ENCODE measurements at places on chromosomes 13 and 19.
A peak's percentile ranks its signal among the peaks of the same experiment; 100 is the strongest.

DNA sequence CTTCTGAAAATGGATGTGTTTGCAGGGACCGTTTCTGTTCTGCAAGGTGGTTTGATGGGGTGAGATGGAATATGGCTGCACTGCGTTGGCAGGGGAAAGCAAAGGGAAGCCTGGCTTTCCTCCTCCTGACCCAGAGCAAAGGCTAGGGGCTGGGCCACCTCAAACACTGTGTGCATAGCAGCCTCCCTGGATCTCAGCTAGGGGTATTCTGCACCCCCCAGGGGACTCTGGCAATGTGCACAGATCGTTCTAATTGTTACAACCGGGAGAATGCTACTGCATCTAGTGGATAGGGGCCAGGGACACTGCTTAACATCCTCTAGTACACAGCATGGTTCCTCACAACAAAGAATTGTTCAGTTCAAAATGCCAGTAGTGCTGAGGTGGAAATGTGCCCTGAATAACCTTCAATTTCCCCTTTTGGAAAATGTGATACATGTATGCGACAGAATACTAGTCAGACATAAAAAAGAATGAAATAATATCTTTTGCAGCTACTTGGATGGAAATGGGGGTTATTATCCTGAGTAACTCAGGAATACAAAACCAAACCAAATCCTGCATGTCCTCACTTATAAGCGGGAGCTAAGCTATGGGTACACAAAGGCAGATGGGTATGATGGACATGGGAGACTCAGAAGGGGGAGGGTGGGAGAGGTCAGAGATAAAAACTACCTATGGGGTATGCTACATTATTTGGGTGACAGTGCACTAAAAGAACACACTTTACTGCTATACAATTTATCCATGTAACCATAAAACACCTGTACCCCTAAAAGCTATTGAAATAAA is 671.2 kb downstream of the UQCRFS1 start:
- peak; percentile 73 for DNase-seq

DNA sequence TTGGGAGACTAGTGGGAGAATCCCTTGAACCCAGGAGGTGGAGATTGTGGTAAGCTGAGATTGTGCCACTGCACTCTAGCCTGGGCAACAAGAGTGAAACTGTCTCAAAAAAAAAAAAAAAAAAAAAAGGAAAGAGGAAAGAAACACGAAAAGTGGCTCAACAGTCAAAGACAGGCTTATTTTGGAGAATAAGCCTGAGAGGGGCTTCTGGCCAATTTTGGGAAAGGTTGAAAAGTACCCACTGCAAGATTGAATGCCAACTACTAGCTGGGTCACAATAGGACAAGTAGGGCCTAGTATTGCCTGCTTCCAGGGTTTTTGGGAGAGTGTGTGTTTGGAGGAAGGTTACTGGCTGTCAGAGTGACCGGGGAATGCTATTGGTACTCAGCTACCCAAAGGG is 17.2 kb downstream of the FBXO17 start:
- DNase-seq: no peak

DNA sequence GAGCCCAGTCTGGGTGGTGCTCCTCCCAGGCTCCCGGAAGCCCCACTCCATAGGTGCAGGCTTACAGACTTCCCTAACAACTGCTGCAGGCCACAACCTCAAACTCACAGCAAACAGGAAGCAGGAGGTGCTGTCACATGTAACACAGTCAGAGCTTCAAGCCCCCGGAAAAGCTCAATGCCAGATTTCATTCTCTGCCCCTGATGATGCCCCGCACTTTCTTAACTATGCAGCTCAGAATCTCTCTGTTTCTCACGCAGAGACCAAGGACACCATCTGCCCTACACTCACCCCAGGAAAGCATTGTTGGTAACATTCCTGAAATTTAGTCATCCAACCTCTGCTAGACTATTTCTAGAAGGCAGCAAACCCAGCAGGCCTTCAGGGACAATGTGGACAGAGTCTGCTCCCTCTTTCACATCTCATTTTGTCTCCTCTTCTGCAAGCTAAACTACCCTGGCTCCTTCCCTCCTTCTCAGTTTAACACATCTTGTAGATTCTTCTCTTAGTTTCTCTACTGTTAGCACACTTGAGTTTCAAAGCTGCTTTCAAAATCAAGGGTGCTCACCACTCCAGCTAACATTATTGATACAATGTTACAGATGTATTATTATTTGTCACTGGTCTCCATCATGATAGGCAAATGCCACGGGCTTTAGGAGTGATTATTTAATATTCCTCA is 162.5 kb downstream of the KCTD12 start:
- DNase-seq: no peak

DNA sequence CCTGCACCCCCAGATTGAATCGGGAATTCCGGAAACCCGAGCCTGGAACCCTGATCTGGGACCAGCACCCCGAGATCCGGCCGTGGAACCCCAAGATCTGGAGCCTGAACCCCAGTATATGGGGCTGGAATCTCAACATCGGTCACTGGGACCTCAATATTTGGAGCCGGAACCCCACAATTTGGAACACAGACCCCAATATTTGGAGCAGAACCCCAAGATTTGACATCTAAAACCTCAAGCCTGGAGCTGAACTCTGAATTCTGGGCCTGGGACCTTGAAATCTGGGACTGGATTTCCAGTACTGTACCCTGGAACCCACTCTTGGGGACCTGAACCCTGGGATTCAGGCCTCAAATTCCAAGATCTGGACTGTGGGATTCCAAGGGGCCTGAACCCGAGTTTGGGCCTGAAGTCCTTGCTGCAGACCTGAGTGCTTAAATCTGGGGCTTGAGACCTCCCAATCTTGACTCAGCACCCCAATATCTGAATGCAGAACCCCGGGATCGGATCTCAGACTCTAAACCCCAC is 629 bp downstream of the LRFN3 start:
- DNase-seq: no peak

DNA sequence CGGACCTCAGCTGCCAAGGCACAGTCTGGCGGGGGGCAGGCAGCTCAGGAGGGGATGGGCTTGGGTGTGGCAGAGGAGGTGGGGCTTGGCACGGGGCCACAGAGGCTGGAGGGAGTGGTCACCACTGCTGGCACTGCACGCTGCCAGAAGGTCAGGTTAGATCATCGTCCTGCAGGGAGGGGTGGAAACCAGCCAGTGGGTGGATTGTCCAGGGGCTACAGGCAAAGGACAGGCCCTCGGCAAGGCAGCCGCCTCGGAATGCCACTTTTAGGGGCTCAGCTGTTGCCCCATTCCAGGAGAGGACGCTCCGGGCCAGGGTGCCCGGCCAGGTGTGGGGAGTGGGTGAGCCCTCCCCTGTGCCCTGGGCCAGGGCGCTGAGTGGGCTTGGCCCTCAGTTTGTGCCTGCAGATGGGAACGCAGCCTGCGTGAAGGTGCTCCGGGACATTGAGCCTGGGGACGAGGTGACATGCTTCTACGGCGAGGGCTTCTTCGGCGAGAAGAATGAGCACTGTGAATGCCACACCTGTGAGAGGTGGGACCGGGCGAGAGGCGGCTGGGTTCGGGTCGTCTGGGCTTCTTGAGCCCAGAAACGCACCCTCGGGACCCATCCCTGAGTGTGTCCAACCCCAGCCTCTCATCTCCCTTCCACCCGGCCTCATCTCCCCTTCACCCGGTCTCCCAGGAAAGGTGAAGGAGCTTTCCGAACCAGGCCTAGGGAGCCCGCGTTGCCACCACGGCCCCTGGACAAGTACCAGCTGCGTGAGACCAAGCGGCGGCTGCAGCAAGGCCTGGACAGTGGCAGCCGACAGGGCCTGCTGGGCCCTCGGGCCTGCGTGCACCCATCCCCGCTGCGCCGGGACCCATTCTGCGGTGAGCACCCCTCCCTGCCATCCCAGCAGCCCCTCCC is 6.4 kb downstream of the KMT5C start:
- no peak for DNase-seq

GRCh38 chr19:47036097-47036651 is 12.2 kb downstream of the TMEM160 start:
- no peak for DNase-seq

All from osteocyte (in vitro differentiated cells).